Endothelial cell (in vitro differentiated cells): ENCODE measurements at places on chromosomes 11 and 22.

DNA sequence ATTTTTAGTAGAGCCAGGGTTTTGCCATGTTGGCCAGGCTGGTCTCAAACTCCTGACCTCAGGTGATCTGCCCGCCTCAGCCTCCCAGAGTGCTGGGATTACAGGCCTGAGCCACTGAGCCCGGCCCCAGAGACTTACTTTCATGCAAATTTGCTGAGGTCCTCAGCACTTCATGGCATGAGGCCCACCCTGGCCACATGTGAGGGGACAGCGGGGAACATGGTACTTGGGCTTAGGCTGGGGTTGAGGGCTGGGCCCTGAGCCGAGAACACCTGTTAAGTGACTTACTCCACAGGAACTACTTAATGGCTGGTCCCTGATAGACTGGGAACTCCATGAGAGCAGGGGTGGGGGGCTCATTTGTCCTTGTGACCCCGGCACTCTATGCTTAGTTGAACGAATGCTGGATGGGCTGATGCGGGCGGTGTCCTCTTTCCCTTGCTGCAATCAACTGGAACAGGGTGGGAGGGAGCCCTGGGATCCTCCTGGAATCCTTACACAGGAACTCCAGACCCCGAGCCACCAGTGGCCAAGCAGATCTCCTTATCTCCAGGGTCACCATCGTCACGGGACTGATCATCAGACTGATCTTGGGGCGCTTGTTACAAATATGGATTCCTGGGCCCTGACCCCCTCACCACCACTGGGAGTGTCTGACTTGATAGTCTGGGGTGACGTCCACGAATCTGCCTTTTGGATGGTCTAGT lies 1.0 kb downstream of the VSIG10L2 start:
- DNase-seq = no peak

DNA sequence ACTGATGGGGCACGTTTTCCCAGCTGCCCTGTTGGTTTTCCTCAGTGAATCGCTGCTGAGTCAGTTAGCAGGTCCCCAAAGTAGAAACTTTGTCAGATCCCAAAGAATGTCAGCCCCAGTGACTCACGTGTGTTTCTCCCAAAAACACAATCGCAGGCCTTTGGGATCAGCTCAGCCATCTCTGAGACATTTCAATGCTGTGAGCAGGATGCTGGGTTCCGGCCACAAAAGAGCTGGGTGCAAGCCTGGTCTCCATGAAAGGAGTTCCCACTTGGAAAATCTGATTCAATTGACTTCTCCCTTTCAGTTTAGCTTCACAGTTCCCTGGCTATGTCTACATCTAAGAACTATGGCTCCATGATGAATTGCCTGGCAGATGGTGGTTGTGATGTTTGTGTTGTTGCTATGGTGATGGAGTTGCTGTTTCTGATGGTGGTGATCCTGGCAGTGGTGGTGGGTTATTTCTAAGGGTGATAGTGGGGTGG lies 28.0 kb downstream of the MYEOV start:
- no peak for DNase-seq

GRCh38 chr11:94757037-94757735 lies 11.0 kb upstream of the AMOTL1 start:
- no peak for DNase-seq

GRCh38 chr22:36756746-36757655 lies 18.9 kb downstream of the IFT27 start:
- DNase-seq = no peak

DNA sequence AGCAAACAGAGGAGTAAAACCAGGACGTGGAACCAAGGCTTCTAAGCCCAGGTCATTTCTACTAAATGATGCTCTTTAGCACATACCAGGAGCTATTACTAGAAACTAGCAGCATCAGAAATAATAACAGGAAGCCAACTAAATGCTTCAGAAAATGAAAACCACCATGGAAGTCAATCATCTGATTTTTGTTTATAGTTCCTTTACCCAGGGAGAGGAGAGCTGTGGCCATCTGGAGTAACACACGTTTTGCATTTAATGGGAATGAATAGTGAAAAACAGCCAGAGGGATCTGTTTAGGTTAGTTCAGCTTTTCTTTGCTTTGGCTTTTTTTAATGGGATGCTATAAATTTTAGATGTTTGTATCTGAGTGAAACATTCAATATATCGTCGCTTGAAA lies 250.7 kb upstream of the ARHGAP20 start:
- DNase-seq = no peak

DNA sequence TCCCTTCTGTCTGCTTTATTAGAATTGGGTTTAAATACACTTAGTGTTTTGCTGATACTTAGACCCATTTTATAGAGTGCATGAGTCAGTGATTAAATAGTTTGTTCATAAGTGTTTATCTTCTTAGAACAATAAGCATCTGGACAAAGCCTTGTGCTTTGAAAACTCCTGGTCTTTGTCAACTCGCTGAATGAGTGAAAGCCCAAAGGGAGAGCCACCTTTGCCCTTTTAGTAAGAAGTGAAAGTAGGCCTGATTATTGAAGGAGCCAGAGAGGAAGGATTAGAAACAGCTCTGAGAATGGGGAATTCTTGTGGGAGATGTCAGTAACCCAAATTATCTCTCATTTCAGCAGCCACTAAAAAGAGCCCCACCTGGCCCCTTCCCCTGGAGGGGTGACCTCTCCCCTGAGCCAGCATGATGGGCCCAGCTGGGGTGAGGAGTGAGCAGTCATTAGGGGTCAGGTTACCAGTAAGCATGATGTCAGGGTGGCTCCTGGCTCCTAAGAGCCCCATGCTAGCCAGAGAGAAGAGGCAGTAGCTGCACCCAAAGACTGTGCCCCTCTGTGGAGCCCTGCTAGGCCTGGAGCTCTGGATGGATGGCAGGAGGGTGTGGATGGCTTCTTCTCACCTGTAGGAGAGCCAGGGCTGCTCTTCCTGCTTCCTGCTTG lies 125.1 kb upstream of the E2F8 start:
- DNase-seq = no peak

DNA sequence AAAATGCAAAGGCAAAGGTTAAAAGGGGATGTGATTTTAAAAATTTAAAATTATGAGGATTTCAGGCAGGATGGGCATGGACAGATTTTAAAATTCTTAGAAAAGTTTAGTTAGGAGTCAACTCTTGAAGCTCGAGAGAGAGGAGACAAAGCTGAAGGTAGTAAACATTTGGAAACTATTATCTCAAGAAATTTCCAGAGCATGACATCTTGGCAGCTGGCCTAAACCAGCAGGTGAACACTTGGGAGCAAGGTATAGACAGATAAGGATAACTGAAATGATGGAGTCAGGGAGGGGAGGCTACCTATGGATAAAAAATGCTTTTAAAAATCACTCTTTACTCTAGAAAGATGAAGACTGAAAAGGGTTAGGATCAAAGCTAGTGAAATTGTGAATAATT lies 13.7 kb downstream of the POU2AF3 start:
- no peak for DNase-seq

DNA sequence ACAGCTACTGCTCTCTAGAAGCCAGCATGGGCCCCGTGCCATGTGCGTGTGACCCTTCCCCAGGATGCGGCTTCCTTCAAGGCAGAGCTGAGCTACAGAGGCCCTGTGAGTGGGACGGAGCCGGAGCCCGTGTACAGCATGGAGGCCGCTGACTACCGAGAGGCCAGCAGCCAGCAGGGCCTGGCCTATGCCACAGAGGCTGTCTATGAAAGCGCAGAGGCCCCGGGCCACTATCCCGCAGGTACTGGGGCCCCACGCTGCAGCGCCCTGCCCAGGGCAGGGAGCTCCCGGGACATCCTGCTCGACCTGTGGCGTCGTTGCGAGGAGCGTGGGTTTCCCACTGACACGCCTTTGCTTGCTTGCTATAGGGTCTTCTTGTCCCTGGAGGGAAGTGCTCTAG lies 34.7 kb downstream of the CTTN start:
- no peak for DNase-seq

GRCh38 chr11:100203789-100204188 lies 483.3 kb upstream of the ARHGAP42 start:
- DNase-seq = no peak

DNA sequence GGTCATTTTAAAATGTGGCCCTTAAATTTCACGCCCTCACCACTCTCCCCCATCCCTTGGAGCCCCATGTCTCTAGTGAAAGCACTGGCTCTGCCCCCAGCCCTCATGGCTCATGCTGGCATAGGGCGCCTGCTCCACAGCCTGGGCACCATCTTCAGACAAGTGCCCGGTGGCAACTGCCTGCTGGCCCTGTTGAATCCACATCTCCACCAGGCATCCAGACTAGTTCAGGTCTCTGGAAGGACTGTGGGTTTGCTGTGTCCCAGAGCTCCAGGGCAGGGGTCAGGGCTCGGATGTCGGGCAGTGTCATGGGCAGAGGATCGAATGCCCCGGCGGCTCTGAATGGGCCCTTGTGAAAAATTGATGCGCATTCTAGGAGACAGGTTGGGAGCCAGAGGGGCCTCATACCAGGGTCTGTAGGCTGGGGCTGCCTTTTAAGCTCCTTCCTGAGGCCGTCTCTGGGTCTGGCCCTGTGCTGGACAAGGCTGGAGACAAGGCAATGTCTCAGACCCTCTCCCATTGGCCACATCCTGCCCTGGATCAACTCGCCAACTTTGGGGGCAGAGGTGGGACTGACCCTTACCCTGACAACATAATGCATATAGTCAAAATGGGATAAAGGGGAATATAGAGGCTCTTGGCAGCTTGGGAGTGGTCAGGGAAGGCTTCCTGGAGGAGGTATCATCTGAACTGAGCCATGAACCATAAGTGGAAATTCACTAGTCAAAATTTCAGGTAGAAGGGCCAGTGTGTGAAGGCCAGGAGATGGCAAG lies 1.2 kb downstream of the MYO7A start:
- no peak for DNase-seq

DNA sequence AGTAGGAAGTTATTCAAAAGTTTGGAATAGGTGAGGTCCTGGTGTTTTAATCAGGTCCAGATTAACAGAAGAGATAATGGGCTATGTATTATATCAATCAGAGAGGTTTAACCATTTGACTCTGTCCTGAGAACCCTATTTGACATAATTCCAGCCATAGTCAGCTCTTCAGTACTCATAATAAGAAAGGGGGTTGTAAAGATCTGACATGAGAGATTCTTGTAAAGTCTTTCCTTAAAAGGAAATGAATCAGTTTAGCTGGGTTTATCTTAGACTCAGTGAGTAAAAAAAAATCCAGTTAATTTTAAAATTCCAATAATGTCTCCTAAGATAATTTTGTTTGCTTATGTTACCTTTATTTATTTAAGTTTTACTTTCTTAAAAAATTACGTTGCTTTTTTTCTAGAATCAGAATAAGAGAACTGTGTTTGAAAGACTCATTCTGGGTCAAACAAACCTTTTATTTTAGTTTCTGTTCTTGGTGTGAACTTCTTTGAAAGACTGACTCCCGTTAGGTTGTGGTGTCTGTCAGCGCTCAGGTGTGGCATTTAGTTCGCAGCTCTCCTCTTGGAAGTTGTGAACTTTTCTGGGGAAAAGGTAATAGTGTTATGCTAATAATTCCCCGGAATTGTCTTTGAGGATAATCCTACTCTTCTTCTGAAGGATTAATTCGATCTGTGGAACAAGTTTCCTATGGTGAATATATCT lies 20.5 kb downstream of the NUCB2 start:
- no peak for DNase-seq

DNA sequence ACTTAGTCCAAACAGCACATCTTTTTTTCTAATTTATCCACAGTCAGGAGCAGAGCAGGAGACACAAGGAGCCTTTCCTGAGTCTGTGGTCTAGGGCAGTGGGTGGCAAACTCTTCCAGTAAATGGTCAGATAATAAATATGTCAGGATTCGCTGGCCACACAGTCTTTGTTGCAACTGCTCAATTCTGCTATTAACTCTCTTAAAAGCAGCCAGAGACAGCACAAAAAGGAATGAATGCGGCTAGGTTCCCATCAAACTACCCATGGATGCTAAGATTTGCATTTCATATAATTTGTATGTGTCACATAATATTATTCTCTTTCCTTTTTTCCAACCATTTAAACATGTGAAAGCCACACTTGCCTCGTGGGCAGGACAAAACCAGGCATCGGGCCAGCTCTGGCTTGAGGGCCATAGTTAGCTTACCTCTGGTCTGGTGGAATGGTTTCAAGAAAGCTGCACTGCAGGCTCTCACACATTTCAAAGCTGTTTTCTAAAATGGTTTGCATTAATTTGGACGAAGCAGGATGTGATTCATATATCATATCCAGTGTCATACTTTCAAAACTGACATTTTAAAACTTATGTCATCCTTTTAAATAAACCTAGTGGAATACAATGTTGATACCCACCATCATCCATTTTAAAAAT lies 64.7 kb upstream of the CD5 start:
- no peak for DNase-seq

GRCh38 chr22:39927544-39927943 lies 26.7 kb downstream of the GRAP2 start:
- no peak for DNase-seq

DNA sequence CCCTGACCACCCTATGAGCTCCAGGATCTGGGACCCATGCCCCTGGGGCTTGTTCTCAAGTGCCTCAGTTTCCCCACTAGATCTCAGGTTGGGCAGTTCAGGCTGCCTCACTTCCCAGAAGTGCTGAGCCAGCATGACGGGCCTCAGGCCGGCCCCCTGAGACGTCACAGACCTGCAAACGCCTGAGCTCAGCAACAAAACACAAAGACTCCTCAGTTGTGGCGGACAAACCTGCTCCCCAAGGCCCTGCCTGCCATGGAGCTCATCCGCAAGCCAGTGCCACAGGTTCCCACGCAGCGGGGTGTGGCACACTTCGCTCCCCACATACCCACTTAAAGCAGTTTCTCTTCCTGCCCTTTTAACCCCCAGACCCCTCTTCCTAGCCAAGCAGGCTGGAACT lies 45.2 kb downstream of the NECTIN1 start:
- no peak for DNase-seq

DNA sequence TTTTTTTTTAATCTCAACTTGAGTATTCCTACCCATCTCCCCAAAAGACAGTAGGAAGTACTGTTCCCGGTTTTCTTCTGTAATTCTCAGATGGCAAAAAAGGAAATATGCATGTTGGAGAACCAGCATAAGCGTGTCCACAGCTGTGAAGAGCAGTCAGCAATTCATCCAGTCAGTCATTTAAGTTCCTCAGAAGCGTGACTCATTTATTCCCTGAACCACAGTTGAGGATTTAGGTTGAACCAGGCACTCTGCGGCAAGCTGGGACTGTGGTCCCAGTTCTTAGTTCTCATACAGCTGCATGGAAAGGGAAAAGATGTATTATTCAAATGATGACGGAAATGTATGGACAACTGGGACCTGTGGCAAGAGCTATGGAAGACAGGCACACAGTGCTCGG lies 61.0 kb upstream of the MYO18B start:
- no peak for DNase-seq

GRCh38 chr11:44531116-44531504 lies 34.4 kb upstream of the CD82 start:
- no peak for DNase-seq

DNA sequence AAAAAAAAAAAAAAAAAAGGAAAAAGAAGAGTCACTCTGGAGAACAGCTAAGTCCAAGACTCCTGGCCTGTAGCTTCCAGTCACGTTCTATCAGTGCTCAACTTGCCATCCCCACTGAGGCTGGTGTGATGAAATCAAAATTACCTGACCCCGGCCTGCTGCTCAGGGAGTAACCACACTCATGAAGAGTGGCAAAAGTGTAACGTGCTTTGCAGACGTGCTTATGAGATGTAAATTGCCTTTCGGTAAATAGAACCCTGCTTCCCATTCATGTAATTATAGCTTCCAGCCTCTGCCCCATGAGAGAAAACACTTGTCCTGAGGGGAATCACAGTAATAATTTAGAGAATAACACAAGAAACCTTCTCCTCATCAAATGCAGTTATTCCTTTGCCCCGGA lies 28.2 kb upstream of the CHKA start:
- no peak for DNase-seq

- DNase-seq = peak; percentile 15
Measured at GRCh38 chr22:50739894-50740293, 1.9 kb downstream of the ACR start.

GRCh38 chr11:128734103-128734831 lies 40.4 kb downstream of the FLI1 start:
- no peak for DNase-seq

- peak; percentile 87 for DNase-seq
Measured at GRCh38 chr11:86456075-86456939, 81.6 kb downstream of the CCDC81 start.
